ENCODE measurements at places on chromosomes 4 and X.
A peak's percentile ranks its signal among the peaks of the same experiment; 100 is the strongest.

GRCh38 chr4:24657768-24658617, 73.6 kb upstream of the DHX15 start:
- peak; percentile 66 for DNase-seq

GRCh38 chr4:45062935-45063545, 336.7 kb upstream of the GNPDA2 start:
- DNase-seq: no peak

DNA sequence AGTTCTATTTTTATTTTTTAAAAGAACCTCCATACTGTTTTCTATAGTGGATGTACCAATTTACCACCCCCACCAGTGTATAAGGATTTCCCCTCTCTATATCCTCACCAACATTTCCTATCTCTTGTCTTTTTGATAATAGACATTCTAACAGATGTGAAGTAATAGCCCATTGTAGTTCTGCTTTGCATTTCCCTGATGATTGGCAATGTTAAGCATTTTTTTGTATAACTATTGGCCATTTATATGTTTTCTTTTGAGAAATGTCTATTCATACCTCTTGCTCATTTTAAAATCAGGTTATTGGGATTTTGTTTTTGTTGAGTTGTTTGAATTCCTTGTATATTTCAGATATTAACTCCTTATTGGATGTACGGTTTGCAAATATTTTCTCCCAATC, 251.1 kb upstream of the HTR2C start:
- DNase-seq: no peak

DNA sequence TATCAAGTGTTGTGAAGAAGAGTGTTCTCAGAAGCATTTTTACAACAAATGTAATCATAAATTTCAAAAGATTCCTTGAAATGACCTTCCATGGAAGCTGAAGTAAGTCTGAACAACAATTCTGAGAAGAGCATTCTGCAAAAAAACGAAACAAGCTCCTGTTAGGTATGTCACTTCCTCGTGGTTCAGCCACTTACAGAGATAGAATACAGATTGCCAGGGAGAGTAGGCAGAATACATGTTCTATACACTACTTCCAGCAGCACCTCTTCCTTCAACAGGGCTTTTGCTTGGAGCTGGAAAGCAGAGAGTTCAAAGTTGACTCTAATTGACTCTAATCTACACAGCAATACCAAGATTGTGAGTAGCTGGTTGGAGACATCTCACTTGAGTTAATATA, 274.5 kb downstream of the ADGRA3 start:
- no peak for DNase-seq

GRCh38 chr4:40182954-40183353, 13.9 kb upstream of the RHOH start:
- no peak for DNase-seq

GRCh38 chr4:72084587-72085011, 52.8 kb downstream of the NPFFR2 start:
- DNase-seq: no peak

GRCh38 chr4:102726068-102726467, 34.7 kb downstream of the MANBA start:
- DNase-seq: no peak

DNA sequence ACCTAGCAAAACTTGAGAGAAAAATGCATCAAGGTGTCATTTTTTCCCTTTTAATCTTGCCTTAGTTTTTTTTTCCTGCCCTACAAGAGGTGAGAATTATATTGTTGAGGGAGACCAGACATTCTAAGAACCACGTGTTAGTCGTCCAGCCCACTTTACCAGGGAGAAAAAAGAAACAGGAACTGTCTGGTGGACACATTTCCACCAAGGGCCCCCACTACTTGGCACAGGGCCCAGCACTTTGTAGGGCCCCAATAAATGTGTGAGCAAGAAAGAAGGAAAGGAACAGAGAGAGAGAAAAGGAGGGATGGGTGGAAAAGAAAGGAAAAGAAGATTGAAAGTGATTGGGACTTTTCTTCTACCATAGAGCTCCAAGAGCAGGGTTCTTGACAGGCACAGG, 3.9 kb upstream of the EGFL6 start:
- no peak for DNase-seq

GRCh38 chr4:109172301-109172700, 130.2 kb downstream of the COL25A1 start:
- DNase-seq: no peak

DNA sequence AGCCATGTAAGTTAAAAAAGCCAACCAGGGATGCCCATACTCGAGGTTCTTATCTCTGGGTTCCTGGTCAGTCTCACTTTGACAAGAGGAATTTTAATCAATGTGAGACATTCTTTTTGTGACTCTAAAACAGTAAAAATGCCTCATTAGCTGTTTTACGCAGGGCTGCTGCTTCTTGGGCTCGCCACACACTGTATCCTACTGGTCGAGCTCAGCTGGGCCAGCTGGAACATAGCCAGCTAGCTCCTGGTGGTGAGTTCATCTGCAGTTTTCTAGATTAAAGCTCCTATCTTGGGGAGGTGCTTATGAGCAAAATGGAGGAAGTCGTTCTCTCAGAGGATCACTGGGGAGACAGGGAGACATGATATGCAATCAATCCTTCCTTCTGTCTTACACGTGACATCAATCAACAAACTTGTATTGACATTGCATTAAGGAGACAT, 55.9 kb upstream of the LEF1 start:
- DNase-seq: peak; percentile 6

- DNase-seq: no peak
Observed at GRCh38 chr4:104906276-104906675, 240.4 kb upstream of the TET2 start.

- no peak for DNase-seq
Observed at GRCh38 chr4:150547154-150547838, 34.7 kb upstream of the MAB21L2 start.

- DNase-seq: peak; percentile 74
Observed at GRCh38 chrX:40169193-40170101, 71.7 kb upstream of the BCOR start.

GRCh38 chrX:129097668-129098067, 425.6 kb downstream of the SMARCA1 start:
- no peak for DNase-seq

DNA sequence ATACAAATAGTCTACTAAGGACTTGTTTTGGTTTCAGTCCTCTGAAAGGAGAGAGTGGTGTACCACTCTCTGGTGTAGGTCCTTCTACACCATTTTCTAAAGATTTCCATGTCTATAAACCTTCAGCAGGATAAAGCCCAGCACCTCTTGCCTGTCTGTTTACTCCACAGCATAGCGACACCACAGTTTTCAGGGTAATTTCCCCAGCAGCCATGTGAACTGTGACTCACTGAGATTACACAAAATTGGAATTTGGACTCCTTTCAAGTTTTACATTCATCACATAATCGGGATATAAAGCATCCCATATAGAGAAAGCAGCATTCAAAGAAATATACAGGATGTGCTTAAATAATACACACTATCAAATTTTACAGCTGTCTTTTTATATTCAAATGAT, 229.6 kb downstream of the PRDM5 start:
- DNase-seq: peak; percentile 11

DNA sequence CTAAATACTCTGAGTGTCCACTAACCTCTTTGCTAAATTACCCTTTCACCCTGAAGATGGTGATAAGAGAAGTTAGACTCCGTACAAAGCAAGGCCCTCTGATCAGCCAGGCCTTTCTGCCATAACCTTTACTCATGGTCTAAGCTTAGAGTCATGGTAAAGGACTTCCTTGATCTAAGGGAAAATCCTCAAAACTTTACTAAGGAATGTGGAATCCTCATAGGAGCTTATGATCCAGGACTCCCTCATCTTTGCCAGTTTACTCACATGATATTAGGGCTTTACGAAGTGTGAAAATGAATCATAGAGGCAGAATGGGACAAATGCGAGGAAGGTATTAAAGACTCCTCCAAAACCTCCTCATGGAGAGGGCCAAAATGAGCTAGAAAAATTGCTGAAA, 7.9 kb upstream of the FAM13A start:
- no peak for DNase-seq

GRCh38 chrX:132384301-132384700, 104.5 kb downstream of the MBNL3 start:
- DNase-seq: no peak

- no peak for DNase-seq
Observed at GRCh38 chrX:43664708-43665107, 8.6 kb downstream of the MAOA start.

All from left colon (tissue), 2 donors.